Ureter (tissue), 1 donor: ENCODE measurements at places on chromosomes 12 and 14.

DNA sequence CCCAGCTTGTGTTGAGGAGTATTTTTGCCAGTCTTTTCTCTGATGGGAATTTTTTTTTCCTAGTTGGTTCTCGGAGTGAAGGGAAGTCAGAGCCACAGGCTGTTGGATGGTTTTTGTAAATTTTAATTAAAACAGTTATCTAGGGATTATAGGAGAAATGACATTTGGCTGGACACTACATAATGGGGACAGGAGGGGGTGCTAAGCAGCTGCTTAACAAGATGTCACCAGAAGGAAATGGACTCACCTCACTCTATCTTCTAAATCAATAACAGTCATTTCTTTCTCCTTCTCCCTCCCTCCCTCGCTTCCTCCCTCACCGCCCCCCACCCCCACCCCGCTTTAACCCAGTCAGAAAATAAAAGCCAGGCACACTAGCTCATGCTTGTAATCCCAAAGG lies 93.4 kb upstream of the TMEM233 start:
- no peak for DNase-seq

- no peak for DNase-seq
These were observed 27.3 kb downstream of the PPFIBP1 start for GRCh38 chr12:27551172-27551840.

DNA sequence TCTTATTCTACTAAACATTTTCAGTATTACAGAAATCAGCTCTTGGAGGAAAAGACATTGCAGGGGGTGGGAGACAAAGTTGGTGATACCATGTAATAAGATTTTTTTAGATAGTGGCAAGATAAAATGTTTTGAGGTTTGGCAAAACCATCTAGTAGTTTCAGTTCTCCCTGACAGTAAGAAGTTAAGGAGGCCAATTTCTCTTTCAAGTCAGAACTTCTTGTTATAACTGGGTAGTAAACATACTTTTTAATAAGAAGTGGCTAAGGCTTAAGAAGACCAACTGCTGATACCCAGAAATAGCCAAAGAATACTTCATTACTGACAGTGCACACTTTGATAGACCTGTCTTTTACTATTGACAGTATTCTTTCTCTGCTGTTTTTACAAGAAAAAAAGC lies 452.3 kb downstream of the DIO2 start:
- DNase-seq: no peak

GRCh38 chr12:62116986-62117385 lies 143.2 kb upstream of the USP15 start:
- DNase-seq: no peak

DNA sequence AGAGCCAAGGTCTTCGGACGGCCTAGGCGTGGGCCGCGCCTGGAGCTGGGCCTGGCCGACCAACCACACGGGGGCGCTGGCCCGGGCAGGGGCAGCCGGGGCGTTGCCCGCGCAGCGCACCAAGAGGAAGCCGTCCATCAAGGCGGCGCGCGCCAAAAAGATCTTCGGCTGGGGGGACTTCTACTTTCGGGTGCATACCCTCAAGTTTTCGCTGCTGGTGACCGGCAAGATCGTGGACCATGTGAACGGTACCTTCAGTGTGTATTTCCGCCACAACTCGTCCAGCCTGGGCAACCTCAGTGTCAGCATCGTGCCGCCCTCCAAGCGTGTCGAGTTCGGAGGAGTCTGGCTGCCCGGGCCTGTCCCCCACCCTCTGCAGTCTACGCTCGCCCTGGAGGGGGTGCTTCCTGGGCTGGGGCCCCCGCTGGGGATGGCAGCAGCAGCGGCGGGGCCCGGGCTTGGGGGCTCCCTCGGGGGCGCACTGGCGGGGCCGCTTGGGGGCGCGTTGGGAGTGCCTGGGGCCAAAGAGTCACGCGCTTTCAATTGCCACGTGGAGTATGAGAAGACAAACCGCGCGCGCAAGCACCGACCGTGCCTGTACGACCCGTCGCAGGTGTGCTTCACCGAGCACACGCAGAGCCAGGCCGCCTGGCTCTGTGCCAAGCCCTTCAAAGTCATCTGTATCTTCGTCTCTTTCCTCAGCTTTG lies 4.4 kb upstream of the SHMT2 start:
- no peak for DNase-seq

- DNase-seq: no peak
These were observed 101.5 kb downstream of the RPAP3 start for GRCh38 chr12:47604221-47604873.

- no peak for DNase-seq
These were observed 142.0 kb downstream of the SCARB1 start for GRCh38 chr12:124721501-124722162.

GRCh38 chr14:66634876-66635275 lies 126.9 kb downstream of the GPHN start:
- DNase-seq: no peak

- no peak for DNase-seq
These were observed 272.0 kb upstream of the DIO2 start for GRCh38 chr14:80483331-80483730.

DNA sequence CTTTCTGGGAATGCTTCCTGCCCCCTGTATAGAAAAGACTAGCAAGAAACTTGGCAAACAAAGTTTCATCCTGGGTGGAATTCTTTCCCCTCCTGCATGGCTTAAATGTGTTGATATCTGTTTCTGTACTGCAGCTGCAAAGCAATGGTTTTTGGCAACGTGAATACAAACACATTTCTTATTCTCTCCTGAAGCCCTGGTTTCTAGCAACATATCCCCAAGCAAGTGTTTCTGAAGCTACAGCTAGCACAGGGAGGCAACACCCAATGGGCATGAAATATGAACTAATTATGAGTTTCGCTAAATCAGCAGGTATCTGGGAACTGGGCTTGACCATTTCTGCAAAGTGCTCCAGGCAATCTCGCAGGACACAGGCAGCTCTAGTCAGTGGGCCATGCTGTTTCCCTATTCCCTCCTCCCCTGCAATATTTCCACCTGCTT lies 392.3 kb upstream of the TMPO start:
- no peak for DNase-seq

DNA sequence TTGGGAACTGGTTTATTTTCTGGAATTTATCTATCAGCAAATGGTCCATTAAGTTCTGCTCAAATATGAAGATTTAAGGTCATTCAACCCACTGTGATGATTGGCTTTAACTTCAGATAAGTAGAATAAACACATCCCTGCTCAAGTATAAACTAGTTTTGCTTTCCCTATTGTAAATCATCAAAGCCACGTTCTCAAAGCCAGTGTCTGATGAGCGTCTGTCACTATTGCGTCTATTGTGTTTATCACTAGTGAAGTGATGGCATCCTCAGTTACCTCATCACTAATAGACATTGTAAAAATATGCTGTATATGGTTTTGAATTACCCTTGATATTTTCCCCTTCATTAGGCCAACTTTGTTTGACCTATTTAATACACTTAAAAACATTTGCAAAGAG lies 351.3 kb downstream of the BCAT1 start:
- DNase-seq: no peak

- no peak for DNase-seq
These were observed 17.4 kb downstream of the LETMD1 start for GRCh38 chr12:51065530-51065929.

DNA sequence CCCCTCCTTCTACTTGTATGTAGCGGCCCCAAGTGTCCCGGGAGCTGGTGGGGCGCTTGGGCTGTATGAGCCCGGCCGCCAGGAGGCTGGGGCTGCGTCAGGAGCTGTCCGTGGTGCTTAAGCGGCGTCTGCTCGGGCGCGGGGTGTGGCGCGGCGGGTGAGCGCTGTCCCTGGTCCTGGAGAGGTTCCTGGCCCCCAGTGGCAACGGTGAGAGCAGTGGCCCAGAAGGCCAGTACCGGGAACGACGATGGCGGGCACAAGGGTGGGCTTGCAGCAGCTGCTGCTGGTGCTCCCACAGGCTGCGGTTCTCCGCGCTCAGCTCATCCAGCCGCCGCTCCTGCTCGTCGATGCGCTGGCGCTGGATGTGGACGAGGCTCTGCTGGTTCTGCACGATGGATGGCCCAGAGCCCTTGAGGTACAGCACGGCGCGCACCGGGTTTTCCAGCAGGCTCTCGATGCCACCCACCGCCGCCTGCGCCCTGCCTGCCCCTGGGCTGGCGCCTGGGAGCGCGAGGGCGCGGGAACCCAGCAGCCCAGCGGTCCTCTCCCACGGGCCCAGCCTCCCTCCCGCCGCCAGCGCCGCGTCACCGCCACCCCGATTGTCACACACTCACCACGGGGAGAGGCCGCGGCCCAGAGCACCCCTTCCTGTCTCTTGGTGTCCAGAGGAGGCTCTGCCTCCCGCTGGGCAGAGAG lies 41.9 kb upstream of the FKBP4 start:
- DNase-seq: peak; percentile 71

DNA sequence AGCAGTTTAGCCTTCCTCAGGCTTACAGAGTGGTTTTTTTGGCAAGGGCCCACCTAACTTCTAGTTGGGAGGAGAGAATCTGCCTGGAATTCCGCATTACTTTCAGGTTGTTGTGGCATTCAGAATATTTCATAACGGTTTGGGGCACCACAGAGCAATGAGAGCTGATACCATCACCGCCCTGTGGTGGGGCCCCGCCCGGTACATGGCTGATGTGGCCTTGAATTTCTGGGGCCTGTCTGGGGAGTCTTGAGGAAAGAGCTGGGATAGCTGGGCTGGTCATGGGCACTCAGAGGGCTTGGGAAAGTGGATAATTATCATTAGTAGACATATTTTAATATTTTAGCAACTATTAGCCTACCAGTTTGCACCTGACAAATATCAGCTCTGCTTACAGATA lies 4.2 kb downstream of the TESPA1 start:
- DNase-seq: no peak

DNA sequence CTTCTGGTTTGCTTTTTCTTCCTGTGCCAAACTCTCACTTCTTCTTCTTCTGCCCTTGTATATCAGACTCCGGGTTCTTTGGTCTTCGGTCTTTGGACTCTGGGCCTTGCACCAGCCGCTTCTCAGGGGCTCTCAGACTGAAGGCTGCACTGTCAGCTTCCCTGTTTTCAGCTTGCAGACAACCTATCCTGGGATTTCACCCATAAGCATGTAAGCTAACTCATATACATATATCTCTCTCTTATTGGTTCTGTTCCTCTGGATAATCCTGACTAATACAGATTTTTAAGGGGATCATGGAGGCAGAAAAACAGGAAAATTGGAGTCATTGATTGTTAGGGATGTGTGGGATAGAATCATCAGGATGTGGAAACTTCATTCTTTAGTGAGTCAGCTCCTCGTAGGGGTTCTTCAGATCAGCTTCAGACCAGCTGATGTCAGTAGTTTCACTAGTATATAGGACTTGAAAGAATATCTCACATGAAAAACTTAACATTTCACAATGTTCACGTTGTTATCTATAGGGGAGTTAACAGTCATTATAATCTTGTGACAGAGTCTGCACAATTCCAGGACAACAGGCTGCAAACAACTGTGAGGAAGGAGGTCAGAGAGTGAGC lies 102.9 kb downstream of the RASSF9 start:
- no peak for DNase-seq

DNA sequence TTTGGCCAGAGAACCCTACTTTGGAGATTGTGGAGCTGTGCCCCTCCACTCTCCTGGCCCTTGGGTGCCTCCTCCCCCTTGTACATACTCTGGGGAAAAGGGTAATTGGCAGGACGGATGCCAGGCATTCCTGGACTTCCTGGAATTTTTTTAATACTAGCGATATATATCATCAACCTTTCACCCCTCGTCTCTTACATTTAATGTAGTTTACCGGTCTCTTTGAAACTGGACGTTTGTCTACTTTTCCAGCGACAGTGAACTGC lies 767 bp upstream of the CRY1 start:
- DNase-seq: no peak

DNA sequence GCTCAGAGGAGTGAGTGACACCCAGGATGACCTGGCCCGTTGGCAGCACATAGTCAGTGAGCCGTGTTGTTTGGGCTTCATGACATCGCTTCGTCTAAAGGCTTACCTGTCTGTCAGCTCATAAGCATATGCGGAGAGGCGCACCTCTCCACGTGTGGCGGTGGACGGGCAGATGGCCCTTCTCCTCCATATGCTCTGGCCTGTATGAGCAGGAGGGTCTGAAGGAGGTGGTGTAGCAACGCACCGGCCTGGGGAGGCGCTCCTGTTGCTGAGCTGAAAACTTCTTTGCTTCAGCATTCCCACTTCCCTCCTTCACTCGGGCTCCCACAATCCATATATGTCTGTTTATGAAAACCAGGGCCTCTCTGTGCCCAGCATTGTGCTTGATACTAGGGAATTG lies 186.1 kb downstream of the TSPAN9 start:
- no peak for DNase-seq

- no peak for DNase-seq
These were observed 571.4 kb upstream of the ATP2B1 start for GRCh38 chr12:90280033-90280432.

- DNase-seq: no peak
These were observed 60.9 kb upstream of the RFX4 start for GRCh38 chr12:106521901-106522300.

DNA sequence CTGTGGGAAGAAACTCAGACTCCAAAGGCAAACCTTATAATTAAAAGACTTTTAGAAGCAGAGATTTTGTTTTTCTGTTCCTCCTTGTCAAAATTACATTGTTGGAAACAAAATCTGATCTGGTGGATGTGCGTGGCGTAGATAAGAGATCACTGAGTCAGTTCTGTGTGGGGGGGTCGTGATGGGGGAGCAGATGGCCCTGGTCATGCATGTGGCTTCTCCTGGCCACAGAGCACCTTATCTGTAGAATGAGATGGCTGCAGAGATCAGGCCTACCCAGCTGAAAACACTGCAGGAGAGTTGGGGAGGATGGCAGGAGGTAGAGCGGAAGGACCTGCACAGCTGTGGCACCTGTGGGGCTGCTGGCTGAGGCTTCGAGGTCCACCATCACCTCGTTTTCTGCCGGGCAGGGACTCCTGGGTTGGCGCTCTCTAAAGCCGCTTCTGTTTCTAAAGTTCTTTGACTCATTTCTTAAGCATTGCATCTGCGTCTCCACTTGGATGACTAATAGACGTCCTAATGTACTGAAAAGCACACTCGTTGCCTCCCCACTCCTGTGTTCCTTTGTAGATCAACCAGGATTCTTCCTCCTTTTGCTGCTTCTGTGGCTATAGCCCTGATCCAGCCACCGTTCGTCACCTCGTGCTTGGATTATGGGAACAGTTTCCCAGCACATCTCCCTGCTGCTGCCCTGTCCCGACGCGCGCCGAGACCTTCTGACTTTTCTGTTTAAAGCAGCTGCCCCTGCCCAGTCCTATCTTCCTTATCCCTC lies 93.4 kb downstream of the TSPAN9 start:
- DNase-seq: no peak

DNA sequence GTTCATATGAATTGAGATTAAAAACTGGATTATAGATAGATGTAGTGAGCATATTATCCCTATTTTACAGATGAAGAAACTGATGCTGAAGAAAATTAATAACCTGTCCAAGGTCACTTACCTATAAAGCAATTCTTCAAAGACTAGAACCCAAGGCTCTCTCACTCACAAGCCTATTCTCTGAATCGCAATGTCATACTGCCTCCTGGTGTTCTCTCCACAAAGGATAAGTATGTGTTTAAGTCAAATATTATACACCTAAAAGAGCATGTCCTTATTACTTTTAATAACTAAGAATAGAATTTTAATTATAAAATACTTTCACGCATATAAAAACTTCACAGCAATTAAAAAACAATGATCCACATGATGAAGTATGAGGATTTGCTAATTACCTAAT lies 721.3 kb upstream of the USP15 start:
- DNase-seq: no peak

GRCh38 chr14:68654471-68654941 lies 138.4 kb downstream of the ZFP36L1 start:
- DNase-seq: peak; percentile 32
